Fibroblast of upper back skin (primary cell): ENCODE measurements at places on chromosomes 16 and 17.

- no peak for DNase-seq
Measured at GRCh38 chr16:14339694-14340093, 268.6 kb downstream of the MRTFB start.

GRCh38 chr16:55367301-55367811 is 43.4 kb downstream of the IRX6 start:
- DNase-seq: peak; percentile 67

GRCh38 chr16:80081846-80082245 is 458.9 kb upstream of the DYNLRB2 start:
- no peak for DNase-seq

- DNase-seq: no peak
Measured at GRCh38 chr17:45908460-45908859, 14.1 kb downstream of the MAPT start.

- no peak for DNase-seq
Measured at GRCh38 chr16:84294117-84294516, 561 bp upstream of the WFDC1 start.

GRCh38 chr17:10513299-10514067 is 4.9 kb downstream of the MYH1 start:
- peak; percentile 55 for DNase-seq

- DNase-seq: no peak
Measured at GRCh38 chr16:85227084-85227945, 115.0 kb upstream of the CIBAR2 start.

DNA sequence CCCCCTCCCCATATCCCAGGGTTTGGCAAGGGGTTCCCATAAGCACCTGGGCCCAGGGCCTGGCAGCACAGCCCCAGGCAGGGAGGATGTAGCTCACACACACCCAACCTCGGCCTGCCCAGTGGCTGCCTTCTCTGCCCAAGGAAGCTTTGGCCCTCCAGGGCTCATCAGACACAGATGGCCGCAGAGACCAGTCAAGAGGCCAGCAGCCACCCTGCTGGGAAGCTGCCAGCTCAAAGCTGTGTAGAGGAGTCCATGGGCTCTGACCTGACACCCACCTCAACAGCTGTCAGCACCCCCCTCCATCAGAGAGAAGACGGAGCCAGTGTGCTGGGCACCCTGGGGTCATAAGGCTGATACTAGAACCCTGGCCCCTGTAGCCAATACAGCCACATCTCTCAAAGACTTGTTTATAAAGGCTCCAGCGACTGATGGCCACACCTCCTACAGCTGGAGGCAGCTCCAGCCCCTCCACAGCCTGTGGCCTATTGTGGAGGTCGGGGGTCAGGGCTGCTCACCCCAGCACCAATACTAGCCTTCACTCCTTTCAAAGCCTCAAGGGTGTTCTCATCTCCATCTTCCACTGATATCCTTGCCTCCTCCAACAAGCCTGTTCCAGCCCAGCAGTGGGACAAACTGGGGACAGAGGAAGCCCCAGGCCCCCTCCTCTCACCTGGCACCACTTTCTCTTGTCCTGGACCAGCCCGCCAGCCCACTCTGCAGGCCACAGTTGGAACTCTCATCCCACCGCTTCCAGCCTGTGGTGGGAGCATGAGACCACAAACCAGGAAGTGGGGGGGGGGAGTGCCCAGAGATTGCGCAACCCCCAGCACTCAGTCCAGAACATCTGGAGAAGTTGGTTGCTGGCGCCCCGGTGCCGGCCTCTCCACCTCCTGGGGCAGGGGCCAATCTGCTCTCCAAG is 2.2 kb upstream of the MPG start:
- peak; percentile 87 for DNase-seq

GRCh38 chr17:72575542-72576233 is 454.9 kb downstream of the SOX9 start:
- no peak for DNase-seq

DNA sequence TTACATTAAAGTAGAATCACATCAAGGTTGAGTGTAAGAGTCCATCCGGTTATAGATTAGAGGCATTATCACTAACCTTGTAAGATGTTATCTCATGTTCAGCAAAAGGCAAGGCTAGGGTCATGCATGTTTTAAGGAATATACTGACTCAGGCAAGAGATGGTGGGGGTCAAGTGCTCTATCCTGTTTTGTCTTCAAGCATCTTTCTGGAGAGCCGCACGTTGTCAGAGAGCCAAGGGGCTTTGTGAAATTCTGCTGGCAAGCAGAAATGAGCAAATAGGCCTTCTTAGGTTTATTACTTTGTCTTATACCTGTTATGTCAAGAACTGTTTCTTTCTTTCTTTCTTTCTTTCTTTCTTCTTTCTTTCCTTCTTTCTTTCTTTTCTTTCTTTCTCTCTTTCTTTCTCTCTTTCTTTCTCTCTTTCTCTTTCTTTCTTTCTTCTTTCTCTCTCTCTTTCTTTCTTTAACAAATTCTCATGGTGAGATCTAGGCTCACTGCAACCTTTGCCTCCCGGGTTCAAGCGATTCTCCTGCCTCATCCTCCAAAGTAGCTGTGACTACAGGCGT is 47.3 kb upstream of the IL34 start:
- DNase-seq: no peak

DNA sequence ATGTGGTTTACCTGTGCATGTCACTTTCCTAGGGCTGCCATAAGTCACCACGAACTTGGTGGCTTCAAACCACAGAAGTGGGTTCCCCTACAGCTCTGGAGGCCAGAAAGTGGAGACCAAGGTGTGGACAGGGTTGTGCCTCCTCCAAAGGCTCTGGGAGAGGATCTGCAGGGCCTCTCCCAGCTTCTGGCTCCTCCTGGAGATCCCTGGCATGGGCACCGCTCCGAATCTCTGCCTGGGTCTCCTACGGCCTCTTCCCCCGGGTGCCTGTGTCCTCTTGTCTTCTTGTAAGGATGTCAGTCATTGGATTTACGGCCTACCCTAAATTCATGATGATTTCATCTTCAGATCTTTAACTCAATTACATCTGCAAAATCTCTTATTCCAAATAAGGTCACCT is 2.5 kb upstream of the SRRM2 start:
- DNase-seq: no peak

GRCh38 chr17:37160944-37161343 is 212.2 kb downstream of the AATF start:
- DNase-seq: peak; percentile 56

- DNase-seq: no peak
Measured at GRCh38 chr16:17258848-17259713, 211.7 kb downstream of the XYLT1 start.

GRCh38 chr16:58649707-58650106 is 20.1 kb upstream of the CNOT1 start:
- DNase-seq: no peak

DNA sequence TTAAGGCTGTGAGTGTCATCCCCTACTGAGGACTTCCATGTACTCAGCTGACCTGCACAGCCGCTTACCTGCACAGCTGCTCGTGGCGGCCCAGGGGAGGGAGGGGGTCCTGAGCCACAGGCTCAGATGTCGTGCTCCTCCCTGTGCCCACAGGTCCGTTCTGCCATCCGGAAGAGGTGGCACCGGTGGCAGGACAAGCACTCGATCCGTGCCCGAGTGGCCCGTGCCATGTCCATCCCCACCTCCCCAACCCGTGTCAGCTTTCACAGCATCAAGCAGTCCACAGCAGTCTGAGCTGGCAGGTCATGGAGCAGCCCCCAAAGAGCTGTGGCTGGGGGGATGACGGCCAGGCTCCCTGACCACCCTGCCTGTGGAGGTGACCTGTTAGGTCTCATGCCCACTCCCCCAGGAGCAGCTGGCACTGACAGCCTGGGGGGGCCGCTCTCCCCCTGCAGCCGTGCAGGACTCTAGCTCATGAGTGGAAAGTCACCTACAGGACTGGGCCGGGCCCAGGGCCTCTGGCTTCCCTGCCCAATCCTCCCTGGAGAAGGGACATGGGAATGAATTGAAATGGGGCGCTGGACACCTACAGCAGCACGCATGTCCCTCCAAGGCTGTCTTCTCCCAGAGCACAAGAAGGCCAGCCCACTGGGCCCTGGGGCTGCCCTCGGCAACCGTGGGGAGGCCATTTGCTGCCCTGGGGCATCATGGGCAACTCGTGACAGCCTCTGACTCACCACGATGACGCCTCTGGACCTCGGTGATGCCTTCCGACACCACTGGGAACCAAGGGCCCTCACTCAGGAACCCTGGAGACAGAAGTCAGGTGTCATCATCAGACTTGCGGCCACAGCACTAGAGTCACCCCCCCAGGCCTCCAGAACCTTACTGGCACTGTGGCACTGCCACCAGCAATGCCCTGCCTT is 9.9 kb upstream of the SPPL2C start:
- DNase-seq: no peak

GRCh38 chr17:80517641-80518040 is 27.0 kb upstream of the RPTOR start:
- no peak for DNase-seq

DNA sequence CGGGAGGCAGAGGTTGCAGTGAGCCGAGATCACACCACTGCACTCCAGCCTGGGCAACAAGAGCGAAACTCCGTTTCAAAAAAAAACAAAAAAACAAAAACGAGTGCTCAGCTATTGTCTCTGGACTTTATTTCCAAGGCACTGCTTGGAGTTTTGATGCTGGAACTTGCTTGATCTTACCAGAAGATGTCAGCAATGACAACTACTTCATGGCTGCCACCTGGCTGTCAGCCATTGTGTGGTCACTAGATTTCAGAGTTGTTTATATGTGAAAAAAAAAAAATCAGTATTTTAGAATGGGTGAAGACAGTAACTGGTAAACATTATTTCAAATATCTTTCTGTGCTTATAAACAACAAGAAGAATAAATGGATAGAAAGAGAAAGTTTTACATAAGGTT is 26.3 kb upstream of the OR4D1 start:
- peak; percentile 25 for DNase-seq

GRCh38 chr17:35313875-35314409 is 59.5 kb downstream of the SLFN11 start:
- no peak for DNase-seq

GRCh38 chr16:54538276-54538675 is 251.7 kb upstream of the IRX3 start:
- peak; percentile 34 for DNase-seq

DNA sequence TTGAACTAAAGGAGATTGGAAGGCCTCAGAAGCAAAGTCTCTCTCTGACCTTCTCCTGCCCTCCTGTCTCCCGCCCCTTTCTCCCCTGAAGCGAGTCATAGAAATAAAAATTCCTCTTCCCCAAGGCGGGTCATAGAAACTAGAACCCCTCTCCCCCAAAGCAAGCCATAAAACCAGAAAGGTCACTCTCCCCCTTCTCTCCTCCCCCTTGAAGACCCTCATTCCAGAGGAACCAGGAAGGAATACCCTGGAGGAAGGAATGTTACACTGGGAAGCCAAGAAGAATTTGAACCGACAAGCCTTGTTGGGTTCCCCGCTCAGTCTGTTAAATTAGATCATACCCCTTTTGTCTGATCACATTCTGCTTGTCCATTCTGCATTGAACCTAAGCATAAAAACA is 2.7 kb upstream of the GJC1 start:
- DNase-seq: no peak

DNA sequence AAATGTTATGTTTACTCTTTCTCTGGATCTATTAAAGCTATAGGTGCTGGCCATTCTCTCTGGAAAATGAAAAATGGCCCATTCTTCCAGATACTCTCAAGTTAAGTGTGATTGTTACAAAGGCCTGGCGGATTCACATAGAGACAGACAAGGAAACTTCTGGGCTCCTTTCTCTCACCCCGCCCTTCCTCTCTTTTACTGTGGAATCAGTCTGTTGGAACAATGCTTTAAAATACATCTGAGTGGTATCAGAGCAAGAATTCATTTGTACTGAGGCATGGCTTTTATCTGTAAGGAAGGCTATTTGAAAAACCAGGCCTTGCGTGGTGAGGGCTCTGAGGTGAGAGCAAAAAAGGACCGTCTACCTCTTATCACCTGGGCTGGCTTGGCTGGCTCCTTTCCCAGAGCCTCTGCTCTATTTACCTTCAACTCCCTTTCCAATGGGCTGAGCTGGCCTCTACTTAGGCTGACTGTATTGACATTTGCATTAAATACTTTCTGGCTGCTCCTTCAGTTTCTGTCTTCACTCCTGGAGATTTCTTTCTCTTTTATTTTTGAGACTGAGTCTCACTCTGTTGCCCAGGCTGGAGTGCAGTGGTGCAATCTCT is 274.0 kb downstream of the PHKB start:
- DNase-seq: no peak

- peak; percentile 13 for DNase-seq
Measured at GRCh38 chr17:77865112-77865611, 93.3 kb upstream of the TNRC6C start.

GRCh38 chr16:85395207-85395912 is 217.8 kb upstream of the GSE1 start:
- DNase-seq: peak; percentile 99

DNA sequence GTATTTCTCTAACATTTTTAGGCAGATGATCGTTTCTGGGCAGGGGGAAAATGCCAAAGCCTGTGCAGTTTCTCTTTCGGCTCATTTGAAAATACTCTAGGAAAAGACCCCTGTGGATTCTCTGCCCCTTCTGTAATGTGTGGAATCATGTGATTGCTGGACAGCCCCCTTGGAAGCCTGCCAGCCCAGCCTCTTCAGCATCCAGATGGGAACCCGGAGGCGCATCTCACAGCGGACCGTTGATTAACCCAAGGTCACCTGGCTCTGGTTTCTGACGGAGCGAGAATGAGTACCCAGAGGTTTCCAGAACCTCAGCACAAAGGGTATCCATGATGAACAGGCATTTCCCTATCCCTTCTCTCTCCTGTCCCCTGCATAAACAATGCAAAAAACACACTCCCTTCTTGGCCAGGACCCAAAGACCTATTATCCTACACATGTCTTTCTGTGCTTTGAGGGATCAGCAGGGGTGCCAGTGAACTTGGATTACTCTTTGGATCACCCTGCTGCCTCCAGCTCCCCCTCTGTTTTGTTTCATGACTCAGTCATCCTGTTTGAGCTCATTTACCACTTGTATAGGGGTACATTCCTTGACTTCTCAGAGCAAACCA is 957.1 kb upstream of the RBFOX1 start:
- DNase-seq: no peak

- DNase-seq: no peak
Measured at GRCh38 chr16:11076259-11077018, 132.1 kb downstream of the CLEC16A start.

GRCh38 chr17:58364270-58364942 is 12.4 kb upstream of the SUPT4H1 start:
- DNase-seq: no peak

GRCh38 chr17:82836823-82837357 is 2.9 kb downstream of the ZNF750 start:
- no peak for DNase-seq

DNA sequence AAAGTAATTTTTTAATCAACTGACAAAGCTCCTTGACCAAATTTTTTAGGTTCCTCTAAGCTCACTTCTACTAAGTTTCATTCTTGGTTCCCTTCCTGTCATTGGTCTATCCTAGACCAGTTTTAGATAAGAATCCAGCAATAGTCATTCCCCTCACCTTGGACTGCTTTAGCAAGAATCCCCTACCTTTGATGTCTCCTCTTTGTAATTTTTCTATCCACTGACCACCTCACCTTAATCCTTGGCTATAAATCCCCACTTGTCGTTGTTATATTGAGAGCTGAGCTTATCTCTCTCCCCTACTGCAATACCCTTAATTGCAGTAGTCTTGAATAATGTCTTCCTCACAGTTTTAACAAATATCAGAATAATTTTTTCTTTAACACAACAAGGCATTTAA is 107.2 kb downstream of the USP32 start:
- DNase-seq: no peak
